ENCODE measurements at places on chromosomes 13 and 19.

GRCh38 chr13:21402586-21403307 is 56.4 kb downstream of the ZDHHC20 start:
- no peak for DNase-seq

- DNase-seq: no peak
Measured at GRCh38 chr13:77124423-77124822, 97.5 kb upstream of the FBXL3 start.

- no peak for DNase-seq
Measured at GRCh38 chr19:7833225-7834099, 3.4 kb downstream of the EVI5L start.

- no peak for DNase-seq
Measured at GRCh38 chr13:78841358-78841963, 182.5 kb upstream of the OBI1 start.

GRCh38 chr13:74669149-74669548 is 534.9 kb upstream of the KLF12 start:
- no peak for DNase-seq

GRCh38 chr19:7866399-7867091 is 7.6 kb downstream of the PRR36 start:
- no peak for DNase-seq

- no peak for DNase-seq
Measured at GRCh38 chr13:73040484-73040883, 18.3 kb upstream of the KLF5 start.

DNA sequence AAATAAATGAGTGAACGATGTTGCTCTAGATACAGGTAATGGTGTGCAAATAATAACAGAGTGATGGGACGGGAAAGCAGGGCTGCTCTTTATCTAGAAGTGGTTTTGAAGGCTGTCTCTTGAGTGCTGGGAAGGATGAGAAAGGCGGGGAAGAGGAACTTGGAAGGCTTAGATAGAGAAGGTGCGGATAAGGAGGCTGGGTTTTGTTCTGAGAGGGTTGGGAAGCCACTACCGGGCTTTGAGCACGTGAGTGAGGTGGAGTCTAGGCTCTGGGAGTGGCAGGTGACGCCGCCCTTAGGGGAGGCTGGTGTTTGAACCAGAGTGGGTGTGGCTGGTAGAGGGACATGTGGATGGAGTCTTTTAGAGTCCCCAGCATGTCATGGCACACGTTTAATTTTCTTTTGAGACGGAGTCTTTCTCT is 811 bp downstream of the ARMC6 start:
- DNase-seq: no peak

GRCh38 chr13:45851171-45851921 is at the start of gene SIAH3:
SIAH3 (minus strand) TSS chr13:45851753; CDS start chr13:45851629, 124 bp downstream.
- no peak for DNase-seq

DNA sequence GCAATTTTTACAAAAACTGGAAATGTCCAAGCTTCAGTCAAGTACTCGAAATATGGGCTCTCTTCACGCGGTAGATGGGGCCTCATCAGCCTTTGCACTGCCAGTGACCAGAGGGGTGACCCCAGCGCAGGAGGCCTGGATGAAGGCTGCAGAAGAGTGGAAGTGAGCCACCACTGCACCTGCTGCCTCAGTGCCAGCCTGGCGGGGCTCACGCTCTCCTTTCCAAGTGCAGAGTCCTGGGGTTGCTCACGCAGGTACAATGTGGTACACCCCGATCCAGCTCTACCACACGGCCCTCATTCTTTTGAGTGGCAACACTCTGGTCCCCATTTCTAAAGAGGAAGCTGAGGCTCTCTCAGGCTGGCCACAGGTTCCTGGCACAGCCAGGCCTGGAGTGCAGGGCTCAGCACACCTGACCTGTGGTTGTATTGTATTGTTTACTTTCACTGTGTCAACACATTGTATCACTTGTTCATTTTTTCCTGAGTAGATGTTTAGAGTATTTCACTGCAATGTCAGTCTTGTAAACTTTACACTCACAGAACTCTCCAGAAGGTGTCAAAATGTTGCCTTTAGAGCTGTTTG is 97.3 kb upstream of the SOX1 start:
- no peak for DNase-seq

DNA sequence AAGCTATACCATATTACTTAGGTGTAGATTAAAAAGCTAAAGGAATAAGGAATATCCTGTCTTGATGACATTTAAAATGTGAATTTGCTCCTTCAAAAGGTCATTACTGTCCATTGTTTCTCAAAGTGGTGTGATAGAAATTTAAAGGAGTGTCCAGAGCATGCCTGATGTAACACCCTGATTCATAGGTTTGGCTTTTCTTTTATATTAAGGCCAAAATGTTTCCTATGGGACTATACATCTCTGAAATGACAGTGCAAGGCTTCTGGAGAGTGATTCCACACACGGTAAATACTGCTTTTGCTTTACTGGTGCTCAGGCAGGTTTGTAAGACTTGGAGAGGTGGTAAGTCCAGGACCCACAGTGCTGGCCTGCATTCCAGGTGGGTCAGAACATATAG is 289.9 kb downstream of the RFC3 start:
- DNase-seq: no peak

DNA sequence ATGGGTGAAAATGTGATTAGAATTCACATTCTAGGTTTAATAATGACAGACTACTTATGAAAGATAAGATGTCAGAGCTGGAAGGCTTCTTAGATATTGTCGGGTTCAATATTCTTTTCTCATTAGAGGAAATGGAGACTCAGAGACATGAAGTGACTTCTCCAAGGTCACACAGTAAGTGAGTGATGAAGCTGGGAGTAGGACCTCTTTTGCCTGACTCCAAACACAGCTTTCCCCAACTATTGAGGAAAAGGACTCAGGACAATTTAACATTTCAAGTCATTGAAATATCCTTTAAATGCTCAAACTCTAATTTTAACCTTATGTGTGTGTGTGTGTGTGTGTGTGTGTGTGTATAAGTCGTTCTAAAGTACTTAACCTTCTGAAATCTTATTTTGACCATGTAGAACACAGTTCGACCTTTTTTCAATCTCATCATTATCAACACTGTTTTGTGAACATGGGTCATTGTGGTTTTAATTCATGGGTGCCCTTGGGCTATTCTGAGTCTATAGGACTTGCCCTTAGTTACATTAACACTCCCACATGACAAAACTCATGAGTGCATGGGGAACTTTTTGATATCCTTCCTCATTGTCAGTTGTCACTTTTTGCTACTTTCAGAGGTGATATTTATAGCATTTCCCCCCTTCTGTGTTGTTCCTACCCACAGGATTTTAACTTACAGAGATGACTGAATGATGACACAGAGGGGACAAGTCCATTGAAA is 53.0 kb downstream of the LRCH1 start:
- no peak for DNase-seq

GRCh38 chr13:60016229-60016628 is 147.5 kb downstream of the DIAPH3 start:
- no peak for DNase-seq

- DNase-seq: no peak
Measured at GRCh38 chr13:63731896-63732295, 2316.2 kb upstream of the PCDH20 start.

- no peak for DNase-seq
Measured at GRCh38 chr13:114151031-114151430, 18.6 kb upstream of the RASA3 start.

- DNase-seq: no peak
Measured at GRCh38 chr13:89627996-89628395, 1719.5 kb upstream of the MIR17HG start.

GRCh38 chr13:94556621-94557020 is 39.3 kb downstream of the TGDS start:
- no peak for DNase-seq

- no peak for DNase-seq
Measured at GRCh38 chr19:48807590-48808308, 3.1 kb downstream of the BCAT2 start.

DNA sequence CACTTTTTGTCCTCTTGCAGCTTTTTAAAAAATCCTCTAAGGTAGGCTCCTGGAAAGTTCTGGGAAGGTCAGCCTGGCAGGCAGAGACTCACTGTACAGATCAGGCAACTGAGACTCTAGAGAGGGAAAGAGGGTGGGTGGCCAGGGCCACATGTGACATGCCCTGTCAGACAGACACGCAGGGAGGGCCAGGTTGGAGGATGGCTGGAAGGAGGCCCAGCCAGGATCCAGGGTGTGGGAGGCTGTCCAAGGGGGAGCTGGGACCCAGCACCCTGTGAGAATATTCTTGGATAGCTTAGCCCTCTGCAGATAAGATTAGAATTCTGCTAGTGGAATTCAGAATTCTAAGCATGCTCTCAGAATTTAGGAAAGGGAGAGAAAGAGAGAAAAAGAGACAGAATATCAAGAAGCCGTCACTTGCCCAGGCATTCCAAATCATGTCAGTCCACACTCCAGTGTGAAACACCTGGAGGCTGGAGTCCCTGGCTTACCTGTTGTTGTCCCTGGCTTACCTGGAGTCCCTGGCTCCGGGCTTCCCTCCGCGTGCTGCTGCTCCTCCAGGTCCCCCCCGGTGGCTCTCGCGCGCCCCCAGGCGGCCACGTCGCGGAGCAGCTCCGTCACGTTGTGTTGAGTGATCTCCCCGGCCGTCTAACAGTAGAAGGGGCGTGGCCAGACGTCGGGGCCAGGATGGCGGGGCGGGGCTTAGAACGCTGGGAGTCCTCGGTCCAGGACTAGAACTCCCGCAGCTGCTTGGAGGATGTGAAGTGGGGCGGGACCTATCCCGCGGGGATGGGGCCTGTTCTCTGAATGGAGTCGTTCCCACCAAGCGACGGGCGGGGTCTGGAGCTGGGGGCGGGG is 2.8 kb upstream of the TNNI3 start:
- DNase-seq: no peak

GRCh38 chr13:37338726-37339385 is 233.4 kb upstream of the CSNK1A1L start:
- no peak for DNase-seq
